ENCODE measurements at places on chromosomes 5 and 9. TPM values are rescaled to one million over a fixed set of nuclear protein-coding genes. Genes with fewer than 3 reads are reported as not detected.

GRCh38 chr5:31638345-31638744 lies 586 bp upstream of the PDZD2 start:
- peaks cover 17% of the 10 kb centered on the region for H3K4me1 ChIP-seq
- H3K27ac ChIP-seq = no peak overlapping the region
- H3K27me3 ChIP-seq = peaks cover 8% of the 10 kb centered on the region

The RORB gene
- total RNA-seq = 0.64 TPM

The PCDHA8 gene
- total RNA-seq = 0.40 TPM

The LCN9 gene
- not detected for total RNA-seq

GRCh38 chr9:68741234-68741633 lies 36.2 kb downstream of the PIP5K1B start:
- no peak for DNase-seq
- no peak overlapping the region for H3K27ac ChIP-seq
- H3K27me3 ChIP-seq = no peaks in the 10 kb centered on the region
- no peaks in the 10 kb centered on the region for H3K36me3 ChIP-seq
- no peaks in the 10 kb centered on the region for H3K4me1 ChIP-seq
- no peak overlapping the region for H3K4me3 ChIP-seq

The SUSD3 gene
- 5.5 TPM for total RNA-seq
